CD4-positive, alpha-beta T cell treated with Interleukin-17A for 1 hour (primary cell): ENCODE measurements at places on chromosomes 6 and 20.

DNA sequence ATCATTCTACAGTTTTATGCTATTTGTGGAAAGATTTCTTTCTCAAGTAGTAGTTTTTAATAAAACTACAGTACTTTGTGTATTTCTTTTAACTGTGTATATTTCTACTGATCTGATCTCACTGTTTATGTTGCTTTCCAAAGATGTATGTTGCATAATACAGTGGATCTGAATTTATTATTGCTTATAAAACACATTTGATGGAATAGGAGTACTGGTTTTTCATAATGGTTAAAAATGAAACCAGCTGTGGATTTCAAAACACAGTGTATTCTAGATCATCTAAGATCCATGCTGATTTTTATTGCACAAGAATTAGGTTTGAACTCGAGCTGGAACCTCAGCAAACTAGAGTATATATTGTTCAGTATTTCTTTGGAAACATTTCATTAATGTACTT is 8.0 kb downstream of the NKX2-4 start:
- DNase-seq: no peak

GRCh38 chr6:25606151-25606550 is 45.9 kb upstream of the SCGN start:
- no peak for DNase-seq

DNA sequence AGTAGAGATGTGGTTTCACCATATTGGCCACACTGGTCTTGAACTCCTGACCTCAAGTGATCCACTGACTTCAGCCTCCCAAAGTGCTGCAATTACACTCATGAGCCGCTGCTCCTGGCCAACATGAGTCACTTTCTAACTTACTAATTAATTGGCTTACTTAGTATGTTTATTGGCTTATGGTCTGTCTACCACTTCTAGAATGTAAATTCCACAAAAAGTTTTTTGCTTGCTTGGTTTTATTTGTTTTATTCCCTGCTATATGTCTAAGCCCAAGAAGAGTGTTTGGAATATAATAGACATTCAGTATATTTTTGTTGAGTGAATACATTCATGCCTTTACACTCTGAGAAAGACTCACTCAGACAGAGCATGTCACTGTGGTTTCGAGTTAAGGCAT is 86.0 kb downstream of the SAMD3 start:
- no peak for DNase-seq

DNA sequence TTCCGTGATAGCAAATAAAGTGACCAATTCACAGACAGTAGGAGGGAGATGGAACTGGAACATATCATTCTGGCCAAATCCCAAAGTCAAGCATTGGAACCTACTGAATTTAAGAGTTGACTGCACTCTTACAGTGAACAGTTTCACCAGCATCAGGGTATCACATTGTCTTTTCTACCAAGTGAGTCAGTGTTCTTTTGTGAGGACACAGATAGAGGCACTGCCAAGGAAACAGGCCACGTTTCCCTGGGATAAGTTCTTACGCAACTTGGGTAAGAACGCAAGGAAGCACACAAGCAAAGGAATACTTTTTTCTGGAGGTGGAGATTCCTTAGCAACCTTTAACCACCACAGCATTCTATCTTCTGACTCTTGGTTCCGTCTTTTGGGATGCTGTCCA is 28.6 kb upstream of the ENPP5 start:
- DNase-seq: no peak

DNA sequence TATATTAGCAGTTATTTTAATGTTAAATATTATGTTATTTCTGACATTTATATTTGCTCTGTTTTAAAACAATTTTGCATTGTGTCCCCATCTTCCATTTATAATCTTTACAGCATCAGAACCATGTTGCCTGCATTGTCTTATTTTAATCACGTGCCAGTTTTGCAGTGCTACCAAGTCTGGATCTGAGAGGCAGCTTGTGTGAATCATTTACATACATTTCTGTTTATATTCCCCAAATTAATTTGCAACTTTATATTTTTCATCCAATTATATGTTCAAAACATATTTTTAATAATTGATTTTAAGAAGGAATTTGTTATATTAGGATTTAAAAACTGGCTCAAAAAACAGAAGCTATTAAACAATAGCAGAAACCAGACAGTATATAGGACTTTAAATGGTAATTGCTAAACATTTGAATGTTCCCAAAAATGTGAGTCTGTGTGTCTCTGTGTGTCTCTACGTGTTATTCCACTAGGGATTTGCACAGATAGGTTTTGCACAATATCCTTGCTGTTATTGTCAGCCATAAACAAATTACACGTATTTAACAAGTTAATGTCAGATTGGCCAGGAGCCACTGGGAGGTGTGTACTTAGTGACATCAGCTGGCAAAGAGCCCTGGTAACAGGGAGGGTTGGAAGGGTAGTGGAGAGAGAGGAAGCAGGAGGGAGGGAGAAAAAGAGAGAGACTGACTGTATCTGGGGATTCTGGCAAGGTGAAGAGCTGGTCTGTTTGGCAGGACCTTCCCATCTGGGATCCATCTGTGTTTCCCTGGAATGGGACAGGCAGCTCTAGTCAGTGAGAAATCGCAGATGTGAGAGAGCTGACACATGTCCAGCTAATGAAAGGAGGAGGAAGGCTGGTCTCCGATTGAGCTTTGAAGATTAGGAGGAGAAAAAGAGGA is 72.1 kb downstream of the CBFA2T2 start:
- DNase-seq: no peak
